ENCODE measurements at places on chromosomes 3 and 15.

DNA sequence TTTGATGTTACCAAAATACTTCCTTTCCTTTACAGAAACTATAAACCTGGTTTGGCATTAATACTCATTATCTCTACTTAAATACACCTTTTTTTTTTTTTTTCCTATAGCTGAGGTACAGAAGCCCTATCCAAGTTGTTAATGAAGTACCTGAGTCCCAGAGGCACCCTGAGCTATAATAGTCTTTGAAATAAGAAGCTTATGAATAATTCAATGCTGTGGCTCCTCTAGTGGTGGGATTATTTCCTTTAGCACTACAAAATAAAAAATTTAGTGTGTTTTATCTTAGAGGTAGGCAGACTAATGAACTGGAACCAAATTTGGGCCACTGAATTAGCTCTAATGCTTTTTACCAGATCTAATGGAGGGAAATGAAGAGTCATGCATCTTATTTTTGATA lies 611.9 kb downstream of the EDEM1 start:
- DNase-seq = no peak

DNA sequence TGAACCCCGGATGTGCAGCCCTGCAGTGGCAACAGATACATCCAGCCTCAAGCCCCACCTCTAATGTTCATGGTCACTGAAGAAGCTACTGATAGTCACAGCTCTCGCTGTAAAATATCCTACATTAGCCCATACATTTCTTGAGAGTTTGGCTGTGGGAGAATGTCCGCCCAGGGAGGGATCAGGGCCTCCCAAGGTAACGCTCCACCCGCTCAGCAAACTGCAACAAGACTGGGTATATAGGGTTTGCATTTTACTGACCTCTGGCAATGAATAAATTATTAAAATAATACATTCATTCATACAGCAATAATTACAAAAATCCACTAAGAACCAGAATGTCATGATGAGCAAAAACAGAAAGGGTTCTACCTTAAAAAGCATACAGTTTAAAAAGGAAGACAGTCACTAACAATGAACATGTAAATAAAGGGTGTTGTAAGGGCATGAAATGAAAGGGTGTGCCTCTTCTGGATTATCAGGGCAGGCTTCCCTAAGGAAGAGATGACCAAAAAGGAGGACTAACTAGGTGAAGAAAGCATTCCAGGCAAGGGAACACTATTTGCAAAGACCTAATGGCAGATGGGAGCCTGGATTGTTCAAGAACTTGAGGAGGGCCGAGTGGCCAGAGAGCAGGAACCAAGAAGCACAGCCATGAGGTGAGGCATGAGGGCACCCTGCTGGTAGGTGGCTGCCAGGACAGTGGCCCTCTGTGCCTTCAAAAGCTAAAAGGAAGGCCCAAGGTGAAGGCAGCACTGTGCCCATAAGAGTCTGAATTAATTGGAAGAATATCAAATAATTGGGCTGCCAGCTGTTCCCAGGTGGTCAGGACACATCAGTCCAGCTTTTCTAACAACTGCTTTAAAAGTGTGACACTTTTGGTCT lies 28.1 kb upstream of the CTDSPL start:
- DNase-seq = no peak

DNA sequence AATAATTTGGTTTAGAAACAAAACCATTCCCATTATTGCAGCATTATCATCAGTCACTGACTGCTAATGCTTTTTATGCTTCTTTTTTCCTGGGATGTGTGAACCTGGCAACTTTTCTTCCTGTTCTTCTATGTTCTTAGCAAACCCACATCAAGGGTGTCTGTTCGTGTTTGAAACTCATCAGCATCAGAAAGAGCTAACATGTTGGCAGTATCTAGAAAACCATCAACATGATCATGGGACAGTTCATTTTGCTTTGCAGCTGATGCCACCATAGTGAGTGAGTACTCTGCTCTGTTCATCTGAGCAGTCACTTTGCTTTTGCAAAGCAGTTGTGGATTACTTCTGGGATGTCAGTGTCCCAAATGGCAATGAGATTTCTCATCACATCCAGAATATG lies 5.9 kb downstream of the DPH3 start:
- no peak for DNase-seq

- DNase-seq = no peak
Observed at GRCh38 chr3:132772252-132772651, 50.0 kb upstream of the NPHP3 start.

- DNase-seq = peak; percentile 71
Observed at GRCh38 chr15:82832601-82833361, 23.4 kb downstream of the WHAMM start.

DNA sequence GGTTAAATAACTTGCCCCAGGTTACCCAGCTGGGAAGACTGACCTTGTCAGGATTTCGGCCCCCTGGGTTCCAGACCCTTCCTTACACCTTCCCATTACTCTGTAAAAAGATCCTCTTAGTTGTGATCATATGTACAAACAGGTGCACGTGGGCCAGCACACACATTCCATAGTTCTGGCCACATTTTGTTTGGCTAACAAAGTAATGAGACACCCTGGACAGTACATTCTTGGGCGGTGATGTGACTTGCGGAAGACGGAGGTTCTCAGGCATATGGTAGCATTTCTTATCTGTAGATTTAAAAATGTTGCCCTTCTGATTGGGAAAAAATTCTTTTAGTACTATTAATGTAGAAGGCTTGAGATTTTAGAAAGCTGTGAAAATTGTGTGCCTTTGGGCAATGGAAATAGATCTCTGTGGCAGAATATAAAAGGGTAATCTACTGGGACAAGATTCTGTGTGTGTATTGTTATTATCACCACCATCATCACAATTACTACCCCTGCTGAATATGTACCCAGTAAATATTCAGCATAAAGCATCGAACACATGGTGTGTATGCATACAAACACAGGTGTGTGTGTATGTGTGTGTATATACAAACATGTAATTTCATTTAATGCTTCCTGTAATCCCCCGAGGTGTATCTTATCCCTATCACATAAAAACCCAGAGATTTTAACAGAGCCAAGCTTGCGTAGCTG lies 205.4 kb upstream of the UBE2E1 start:
- DNase-seq = no peak

DNA sequence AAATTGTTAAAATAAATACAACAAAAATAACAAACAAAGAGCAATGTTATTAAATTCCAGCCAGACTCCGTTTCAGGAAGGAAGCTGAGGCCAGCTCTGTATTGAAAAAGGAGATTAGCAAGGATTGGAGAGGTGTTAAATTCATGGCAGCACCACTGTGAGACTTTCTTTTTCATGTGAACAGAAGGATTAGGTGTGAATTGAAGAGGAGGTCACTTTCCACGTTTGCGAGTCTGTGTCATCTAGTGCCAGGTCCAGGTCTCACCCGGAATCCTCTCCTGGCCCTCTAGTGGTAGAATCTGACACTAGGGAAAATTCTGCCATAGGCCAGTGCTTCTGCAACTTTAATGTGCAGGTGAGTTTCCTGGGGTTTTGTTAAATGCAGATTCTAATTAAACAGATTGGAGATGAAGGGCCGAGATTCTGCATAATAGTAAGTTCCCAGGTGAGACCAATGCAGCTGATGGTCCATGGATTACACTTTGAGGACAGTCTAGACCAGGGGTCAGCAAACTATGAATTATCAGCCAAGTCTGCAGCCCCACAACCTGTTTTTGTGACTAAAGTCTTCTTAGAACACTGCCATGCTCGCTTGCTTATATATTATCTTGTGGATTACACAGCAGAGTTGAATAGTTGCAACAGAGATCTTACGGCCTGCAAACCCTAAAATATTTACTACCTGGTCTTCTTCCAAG lies 9.2 kb upstream of the SLC6A1 start:
- DNase-seq = peak; percentile 32

- DNase-seq = no peak
Observed at GRCh38 chr15:90889736-90890456, 5.6 kb downstream of the FES start.

DNA sequence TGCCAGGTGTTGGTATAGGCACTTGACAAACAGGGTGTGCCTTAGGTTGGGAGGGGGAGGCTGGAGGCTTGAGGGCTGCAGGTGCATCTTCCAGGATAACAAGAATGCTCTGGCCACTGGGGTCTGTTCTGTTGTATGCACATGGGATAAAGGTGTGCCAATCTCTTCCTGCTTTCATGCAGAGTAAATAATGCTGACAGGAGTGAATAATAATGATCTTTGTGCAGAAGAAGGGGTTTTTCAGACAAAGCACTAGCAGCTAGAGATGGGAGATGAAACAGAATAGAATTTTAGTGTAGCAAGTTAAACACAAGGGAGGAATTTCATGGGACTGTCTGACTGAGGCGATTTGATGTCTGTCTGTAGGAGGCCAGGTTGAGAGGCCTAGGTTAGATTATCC lies 1.9 kb upstream of the ROPN1 start:
- no peak for DNase-seq

DNA sequence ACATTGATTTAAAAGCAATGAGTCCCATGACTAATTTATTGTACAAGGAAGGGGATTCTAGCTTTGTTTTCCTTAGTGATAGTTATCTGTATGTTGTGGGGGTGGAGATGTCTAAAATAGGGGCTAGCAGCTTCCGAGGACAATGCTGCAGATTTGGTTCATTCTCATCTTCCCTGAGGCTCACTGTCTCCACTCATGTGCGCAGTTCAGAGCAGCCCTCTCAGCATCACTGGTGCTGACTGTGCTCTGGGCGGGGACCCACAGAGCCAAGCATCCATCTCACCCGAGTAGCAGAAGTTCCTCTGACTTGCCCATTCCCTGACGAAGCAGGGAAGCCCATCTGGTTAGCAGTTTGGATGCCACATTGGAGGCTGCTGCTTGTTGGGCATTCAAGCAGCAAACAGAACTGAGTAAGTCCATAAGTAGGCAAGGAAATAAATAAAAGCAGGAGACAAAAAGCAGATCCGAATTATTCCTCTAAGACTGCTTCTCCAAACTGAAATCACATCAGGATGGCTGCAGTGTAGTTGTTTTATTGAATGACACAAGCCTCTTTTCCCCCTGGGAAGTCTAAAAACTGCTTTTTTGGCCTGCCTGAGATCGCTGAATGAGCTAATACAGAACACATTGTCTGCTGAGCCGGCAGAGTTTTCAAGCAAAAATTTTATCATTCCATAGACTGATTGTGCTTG lies 27.5 kb downstream of the RARB start:
- DNase-seq = no peak

DNA sequence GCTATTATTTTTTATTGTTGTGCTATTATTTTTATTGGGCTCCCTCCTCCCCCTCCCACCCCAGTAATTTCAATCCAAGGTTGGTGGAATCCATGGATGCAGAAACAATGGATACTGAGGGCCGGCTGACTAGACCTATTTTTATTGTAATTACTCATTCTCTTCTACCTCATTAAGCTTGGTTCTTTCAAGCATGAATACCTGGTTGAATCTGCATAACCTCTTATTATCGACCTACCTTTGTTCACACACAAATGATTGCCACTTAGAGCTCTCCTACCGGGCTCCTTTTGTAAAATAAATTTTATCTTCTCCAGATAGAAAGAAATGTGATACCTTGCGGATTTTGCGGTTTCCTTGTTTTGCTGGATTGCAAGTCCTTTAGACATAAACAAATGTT lies 31.6 kb downstream of the BTD start:
- DNase-seq = no peak

GRCh38 chr15:43762824-43763223 lies 13.9 kb downstream of the ELL3 start:
- no peak for DNase-seq

GRCh38 chr3:195133013-195133412 lies 137.9 kb downstream of the XXYLT1 start:
- no peak for DNase-seq

- DNase-seq = no peak
Observed at GRCh38 chr15:73341886-73342600, 26.7 kb downstream of the HCN4 start.

GRCh38 chr3:139327861-139328260 lies 16.0 kb upstream of the MRPS22 start:
- DNase-seq = no peak

- no peak for DNase-seq
Observed at GRCh38 chr3:106251160-106251892, 382.5 kb upstream of the CBLB start.

- DNase-seq = no peak
Observed at GRCh38 chr3:126927401-126927750, 55.5 kb upstream of the PLXNA1 start.

- no peak for DNase-seq
Observed at GRCh38 chr3:83434880-83435587, 1523.8 kb upstream of the CADM2 start.

DNA sequence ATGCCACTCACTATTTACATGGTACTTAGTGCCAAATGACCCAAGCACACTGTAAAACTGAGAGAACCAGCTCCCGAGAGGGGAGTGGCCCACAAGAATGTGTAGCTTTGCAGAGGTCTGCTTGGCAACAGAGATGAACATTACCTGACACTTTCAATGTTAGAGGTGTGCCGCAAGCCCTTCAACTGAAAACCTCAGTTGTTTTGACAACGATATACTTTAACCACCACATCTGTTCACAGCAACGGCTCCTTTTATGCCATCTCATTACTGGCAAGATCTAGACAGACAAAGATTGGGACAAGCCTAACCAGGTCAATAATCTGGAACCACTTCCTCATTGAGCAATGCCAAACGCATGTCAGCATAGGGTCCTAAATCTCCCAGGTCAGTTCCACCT lies 23.7 kb downstream of the NEK10 start:
- DNase-seq = no peak

- DNase-seq = no peak
Observed at GRCh38 chr15:88036154-88036839, 220.2 kb downstream of the NTRK3 start.

- no peak for DNase-seq
Observed at GRCh38 chr15:92097474-92098178, 244.1 kb downstream of the SLCO3A1 start.

GRCh38 chr3:190017521-190018288 lies 103.0 kb downstream of the P3H2 start:
- peak; percentile 82 for DNase-seq

DNA sequence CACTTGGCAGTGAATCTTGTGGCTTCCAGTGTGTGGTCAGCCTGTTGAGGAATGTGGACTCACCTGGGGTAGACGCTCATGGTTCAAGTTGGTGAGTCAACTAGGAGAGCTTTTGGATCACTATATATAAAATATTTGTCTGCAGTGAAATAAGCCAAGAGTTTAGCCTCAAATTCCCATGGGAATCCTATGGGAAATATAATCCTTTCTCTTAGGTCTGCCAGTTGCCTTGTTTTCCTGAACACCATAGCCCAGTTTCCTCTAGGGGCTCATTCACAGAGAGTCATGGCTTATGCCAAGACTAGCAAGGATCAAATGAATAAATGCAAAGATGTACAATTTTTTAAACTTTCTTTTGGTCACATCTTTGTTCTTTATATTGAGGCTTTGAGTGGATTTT lies 100.1 kb upstream of the NPHP3 start:
- no peak for DNase-seq

DNA sequence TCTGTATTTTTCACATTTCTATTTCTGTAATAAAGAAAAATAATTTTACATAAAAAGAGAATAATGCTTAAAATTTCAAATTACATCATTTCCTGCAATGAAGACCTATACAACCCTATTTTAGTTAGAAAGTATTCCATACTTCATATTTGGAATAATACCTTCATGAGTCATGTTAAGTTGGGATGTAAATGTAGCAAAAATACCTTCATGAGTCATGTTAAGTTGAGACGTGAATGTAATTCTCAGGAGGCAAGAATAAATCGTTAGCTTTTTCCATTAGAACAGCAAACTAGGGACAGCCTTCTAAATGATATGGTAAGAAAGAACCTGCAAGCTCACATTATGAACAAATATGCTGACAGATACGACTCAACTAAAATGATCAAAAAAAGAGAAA lies 91.9 kb downstream of the NAALADL2 start:
- no peak for DNase-seq

Data from Panc1 (cell line).